ENCODE measurements at places on chromosomes 12 and 14.

DNA sequence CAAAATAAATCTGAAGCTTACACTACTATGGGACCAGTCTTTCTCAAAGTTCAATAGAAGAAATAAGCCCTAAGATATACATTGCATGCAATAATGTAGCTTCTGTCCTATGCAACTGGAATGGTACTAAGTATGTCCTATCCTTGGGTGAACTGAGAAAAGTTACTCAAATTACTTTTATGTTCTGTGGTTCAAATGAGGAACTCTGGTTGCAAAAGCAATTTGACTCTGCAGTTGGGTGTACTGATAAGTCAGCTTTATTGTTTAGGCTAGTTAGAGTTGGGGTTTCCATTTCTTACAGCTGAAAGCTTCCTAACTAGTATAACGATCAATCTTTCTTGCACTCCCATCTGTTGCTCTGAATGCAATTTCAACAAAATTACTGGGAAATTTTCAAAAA, 29.2 kb downstream of the GPR135 start:
- no peak for DNase-seq

DNA sequence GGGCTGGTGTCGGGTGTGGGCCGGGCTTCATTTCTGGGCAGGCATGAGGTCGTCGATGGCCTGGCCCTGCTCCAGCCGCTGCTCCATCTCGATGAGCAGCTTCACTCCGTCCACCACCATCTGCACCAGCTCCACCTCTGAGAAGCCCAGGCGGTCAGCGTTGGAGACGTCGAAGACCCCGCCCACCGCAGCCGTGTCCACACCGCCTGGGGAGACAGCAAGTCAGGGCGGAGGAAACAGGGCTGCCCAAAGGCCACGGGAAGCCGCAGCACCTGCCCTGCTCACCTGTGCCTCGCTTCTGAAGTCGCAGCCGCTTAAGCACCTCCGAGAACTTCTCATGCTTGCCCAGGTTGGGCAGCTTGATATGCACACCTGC, 2.8 kb downstream of the CKB start:
- DNase-seq = no peak

- no peak for DNase-seq
These were observed 80.9 kb downstream of the FRMD6 start for GRCh38 chr14:51732494-51733112.

- DNase-seq = no peak
These were observed 28.5 kb downstream of the FMNL3 start for GRCh38 chr12:49678711-49679110.

DNA sequence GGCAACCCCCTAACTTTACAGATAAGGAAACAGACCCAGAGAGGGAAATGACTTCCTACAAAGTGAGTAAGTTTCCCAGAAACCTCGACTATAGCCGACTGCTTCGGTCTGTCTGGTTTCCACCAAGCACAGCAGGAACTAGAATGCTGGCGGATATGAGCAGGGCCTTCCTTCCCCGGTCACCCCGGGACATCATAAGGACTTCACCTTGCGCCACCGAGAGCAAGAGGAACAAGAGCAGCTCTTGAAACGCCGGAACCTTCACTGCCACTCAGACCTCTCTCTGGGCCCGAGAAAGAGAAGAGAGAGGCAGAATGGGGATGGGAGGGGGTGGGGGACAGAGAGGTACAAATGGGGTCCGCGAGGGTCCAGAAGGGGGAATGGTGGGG, 29.4 kb upstream of the GPR68 start:
- DNase-seq = no peak

DNA sequence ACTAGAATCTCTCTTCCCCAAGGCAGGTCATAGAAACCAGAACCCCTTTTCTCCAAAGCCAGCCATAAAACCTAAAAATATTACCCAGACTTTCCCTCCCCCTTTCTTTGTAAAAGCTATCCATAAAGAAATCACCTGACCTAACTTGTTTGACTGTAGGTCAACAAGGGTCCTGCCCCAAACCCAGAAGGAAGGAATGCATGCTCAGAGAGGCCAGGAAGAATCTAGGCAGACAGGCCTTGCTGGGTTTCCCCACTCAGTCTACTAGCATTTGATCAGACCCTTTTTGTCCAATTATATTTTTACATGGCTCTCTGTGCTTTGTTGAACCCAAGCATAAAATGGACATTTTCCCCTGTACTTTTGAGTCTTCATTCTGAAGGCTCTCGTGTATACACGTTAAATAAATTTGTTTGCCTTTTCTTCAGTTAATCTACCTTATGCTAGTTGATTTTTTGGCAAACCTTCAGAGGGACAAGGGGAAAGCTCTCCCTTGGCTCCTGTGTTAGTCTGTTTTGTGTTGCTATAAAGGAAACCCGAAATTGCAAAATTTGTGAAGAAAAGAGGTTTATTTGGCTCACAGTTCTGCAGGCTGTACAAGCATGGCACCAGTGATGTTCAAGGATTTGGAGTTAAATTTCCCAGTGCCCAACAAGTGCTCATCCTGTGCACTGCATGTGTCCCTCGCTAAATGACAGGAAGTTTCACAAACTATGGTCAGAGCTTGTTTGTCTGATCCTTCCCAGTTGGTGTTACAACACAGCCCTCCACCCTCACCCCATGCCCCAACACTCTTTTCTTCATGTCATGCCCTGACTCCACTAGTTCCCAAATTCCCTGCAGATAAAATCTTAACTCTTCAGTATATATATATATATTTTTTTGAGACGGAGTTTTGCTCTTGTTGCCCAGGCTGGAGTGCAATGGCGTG, 14.2 kb upstream of the RASSF3 start:
- DNase-seq = no peak

DNA sequence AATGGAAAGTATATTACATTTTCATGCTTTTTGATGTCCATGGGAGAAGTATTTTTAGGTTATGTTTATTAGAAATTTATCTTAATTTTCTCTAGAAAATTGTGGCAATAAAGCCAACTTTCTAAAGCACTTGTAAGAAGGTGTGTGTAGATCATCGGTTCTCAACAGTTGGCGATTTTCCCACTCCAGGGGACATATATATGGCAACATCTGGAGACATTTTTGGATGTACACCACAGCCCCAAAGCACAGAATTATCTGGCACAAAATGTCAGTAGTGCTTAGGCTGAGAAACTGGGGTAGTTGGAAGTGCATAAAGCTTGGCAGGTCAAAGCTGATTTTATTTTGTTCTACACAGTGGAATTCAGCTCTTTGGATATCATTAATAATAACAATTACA, 86.9 kb downstream of the FLRT2 start:
- DNase-seq = no peak

DNA sequence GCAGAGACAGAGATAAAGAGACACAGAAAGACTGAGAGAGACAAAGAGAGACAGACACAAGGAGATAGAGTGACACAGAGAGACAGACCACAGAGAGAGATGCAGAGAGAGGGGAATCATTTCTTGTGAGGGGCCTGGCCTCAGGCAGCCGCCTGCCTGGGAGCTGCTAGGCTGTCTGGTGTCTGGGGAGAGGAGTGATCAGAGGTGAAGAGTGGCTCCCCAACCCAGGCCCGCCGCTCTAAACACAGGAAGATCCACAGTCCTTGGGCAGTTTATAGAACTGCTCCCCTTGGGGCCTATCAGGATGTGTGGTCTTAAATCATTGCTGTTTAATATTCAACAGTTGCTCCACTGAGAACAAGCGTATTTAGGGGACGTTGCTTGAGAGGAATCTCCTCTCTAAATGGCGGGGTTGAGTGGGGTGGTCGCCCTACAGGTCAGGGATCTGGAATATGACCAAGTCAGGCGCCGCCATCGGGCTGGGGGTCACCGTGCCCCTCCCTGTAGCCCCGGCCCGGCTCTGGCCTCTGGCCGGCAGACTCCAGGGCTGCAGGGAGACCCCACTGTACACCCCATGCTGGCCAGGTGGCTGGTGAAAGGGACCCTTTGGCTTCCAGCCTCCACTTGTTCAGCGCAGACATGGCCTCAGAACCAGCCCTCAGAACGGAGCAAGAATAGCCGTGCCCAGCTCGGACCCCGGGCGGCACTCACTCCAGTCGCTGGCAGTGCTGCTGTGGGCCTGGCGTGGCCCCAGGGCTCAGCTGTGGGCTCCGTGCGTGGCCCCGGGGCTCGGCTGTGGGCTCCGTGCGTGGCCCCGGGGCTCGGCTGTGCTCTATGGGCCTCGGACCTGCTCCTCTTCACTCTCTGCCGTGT, 89.4 kb downstream of the GALNT9 start:
- no peak for DNase-seq
